ENCODE measurements at places on chromosomes 1 and 21.
A peak's percentile ranks its signal among the peaks of the same experiment; 100 is the strongest.

DNA sequence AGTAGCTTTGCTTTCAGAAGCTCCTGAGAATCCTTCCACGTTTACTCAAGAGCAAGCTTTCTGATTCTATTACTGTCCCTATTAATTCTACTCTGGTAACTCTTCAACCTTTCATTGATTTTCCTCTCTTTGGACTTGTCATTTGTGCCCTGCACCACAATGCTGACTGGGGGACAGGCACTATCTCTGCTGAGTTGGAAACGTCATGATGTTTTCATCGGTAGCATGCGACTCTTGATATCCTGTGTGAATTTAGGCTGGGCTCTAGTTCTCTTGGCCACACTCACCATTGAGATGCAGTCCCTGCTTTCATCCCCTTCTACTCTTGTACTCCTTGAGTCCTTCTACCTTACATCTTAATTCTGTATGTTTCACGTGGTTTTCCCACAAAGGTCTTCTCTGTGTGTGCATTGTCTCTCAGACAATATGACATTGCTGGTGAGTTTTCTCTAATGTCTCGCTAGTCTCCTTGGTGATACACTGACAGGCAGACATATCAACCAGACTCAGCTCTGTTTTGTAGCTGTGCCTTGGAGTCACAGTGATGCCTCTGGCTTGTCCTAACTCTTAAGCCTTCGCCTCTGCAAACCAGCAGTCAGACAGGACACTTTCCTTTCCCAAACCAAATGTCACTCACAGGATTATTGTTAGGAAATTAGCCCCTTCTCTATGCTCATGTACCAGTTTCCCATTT, 223.6 kb upstream of the ADGRL2 start:
- no peak for DNase-seq

- no peak for DNase-seq
Observed at GRCh38 chr1:211335522-211336157, 9.0 kb downstream of the TRAF5 start.

DNA sequence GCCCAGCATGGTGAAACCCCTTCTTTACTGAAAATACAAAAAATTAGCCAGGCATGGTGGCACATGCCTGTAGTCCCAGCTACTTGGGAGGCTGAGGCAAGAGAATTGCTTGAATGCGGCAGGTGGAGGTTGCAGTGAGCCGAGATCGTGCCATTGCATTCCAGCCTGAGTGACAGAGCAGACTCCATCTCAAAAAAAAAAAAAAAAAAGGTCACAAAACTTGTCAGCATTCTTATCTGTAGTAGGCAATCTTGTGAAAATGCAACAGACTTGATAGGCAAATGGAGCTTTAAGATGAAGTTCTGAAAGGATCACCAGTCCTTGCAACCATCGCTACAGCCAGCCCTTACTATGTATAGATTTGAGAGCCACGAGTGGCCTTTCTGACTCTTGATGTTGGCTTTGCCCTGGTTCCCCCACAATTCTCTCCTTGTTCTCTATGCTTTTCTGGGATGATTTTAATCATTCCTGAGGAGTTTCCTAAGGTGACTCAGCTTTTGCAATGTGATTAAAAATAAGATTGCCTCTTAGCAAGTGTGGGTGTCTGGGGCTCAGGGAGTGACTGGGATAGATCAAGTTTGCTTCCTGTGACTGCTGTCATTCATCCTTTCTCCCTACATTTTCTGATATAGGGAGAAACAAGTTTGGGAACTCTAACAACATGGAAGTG, 7.1 kb upstream of the MAP1LC3C start:
- no peak for DNase-seq

GRCh38 chr1:171251042-171251951, 3.0 kb downstream of the FMO1 start:
- no peak for DNase-seq

- DNase-seq: peak; percentile 33
Observed at GRCh38 chr1:248924696-248925532, 18.9 kb downstream of the PGBD2 start.

- DNase-seq: no peak
Observed at GRCh38 chr21:32790626-32791025, 19.1 kb upstream of the PAXBP1 start.

GRCh38 chr1:160098852-160099561, 588 bp upstream of the IGSF8 start:
- peak; percentile 100 for DNase-seq

GRCh38 chr1:235009561-235010306, 118.9 kb downstream of the TOMM20 start:
- no peak for DNase-seq

DNA sequence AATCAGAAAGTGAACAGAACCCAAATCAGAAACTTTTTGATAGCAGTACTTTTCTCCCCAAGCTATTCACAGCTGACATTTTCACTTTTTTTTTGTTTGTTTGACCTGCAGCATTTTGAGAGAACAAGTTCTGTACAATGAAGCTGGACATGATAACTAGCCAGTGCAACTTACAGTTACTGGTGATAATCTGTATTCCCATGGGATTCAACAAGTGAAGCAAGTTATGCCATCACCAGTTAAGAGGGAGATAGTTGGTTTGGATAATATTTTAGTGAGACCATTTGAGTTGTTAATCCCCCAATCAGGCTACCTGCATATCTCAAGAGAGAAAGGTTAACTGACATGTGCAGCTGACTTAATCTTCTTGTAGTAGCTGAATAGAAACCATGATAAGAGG, 18.1 kb downstream of the SON start:
- no peak for DNase-seq

GRCh38 chr1:25560001-25560400, 16.6 kb downstream of the LDLRAP1 start:
- DNase-seq: no peak

GRCh38 chr21:24941316-24942185, 665.7 kb downstream of the MRPL39 start:
- no peak for DNase-seq

DNA sequence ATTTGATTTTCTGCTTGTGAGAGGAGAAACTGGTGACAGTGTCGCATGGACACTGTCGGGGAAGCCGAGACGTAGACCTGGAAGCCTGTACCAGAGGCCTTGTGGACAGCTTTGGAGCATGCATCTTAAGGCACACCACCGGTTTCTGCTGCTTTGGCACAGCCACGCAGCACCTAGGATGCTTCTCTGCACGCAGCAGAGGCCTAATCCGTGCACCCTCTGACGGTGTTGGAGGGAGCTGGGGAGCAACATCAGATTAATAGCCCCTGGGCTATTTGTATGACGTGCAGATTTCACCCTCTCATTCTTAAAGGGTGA, 30.3 kb downstream of the TEX35 start:
- no peak for DNase-seq

GRCh38 chr1:12773438-12773837, at the start of gene PRAMEF12:
Gene PRAMEF12 (plus strand): TSS chr1:12773738. CDS start chr1:12774868, 1,130 bp downstream.
- DNase-seq: no peak

DNA sequence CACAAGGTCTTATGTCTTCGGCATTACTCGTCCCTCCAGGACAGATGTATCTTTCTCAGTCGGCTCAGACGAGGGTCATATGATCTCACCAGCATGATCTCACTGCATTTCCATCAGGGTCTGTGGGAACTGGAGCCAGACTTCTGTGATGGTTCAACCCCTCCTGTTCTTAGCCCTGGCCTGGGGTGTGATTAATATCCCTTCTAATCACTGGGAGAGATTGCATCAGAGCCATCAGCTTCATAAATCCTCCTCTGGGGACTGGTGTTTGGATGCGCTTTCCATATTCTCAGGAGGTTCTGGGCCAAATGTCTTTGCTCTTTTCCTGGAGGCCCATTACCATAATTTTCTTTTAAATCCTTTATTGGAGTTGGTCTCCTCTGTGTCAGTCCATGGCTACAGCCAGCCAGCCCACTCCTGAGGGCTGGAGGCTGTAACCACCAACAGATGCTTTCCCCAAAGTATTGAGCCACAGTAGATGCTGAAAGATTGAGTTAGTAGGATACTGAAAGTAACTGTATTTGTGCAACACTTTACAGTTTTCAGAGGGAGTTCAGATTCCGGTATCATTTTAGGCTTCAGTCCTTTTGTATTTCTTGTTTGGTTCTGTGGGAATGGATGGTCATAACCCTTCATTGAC, 20.0 kb downstream of the CACNA1E start:
- DNase-seq: no peak
